ENCODE measurements at places on chromosomes 7 and 10.

GRCh38 chr10:10313149-10313835 lies 704.4 kb upstream of the CELF2 start:
- no peak for DNase-seq

- DNase-seq = peak; percentile 87
Observed at GRCh38 chr10:128875956-128876736, 590.9 kb upstream of the MGMT start.

DNA sequence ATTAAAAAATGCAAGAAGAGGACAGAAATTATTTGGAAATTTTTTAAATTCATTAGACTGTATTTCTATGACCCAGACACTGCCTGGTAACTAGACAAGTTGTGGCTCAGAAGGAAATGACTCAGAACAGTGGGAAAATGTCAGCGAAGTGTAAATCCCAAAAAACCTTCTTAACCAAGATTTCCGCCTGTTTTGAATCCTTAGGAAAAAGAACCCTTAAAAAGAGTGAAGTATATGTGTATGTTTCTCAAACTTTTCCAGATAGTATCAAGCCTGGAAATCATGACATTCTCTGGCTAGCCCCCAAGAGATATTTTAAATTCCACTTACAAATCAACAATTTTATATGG lies 42.7 kb upstream of the PLXNA4 start:
- peak; percentile 59 for DNase-seq

DNA sequence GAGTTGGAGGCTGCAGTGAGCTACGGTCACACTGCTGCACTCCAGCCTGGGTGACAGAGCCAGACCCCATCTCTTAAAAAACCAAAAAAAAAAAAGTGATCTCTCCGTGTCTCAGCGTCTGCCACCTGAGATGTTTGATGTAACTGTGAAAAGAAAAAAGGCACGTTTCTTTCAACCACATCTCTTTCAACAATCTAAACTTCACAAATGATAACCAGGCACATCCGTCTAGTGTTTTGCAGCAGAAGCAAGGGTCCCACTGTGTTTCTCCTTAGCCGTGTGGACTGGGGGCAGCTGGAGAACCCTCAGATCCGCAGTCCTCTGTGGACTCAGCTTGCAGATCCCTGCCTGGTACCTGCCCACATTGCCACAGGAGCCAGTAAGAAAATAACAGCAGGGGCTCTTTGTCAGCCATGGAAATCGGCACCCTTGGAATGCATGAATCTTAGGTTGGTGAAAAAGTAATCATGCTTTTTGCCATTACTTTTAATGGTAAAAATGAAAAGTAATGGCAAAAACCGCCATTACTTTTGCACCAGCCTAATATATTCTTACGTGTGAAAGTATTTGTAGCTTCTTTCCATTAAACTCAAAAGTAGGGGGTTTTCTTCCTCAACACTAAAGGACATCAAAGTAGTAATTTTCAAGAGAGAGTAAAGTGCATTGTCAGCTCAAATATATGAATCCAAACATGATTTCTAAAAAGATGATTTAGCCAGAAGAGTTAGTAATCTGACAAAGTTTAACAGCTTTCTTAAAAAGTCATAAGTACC lies 276.5 kb downstream of the CCDC3 start:
- no peak for DNase-seq

- no peak for DNase-seq
Observed at GRCh38 chr10:17041626-17042520, 87.7 kb downstream of the CUBN start.

GRCh38 chr10:35876248-35876647 lies 234.2 kb upstream of the FZD8 start:
- DNase-seq = peak; percentile 41

DNA sequence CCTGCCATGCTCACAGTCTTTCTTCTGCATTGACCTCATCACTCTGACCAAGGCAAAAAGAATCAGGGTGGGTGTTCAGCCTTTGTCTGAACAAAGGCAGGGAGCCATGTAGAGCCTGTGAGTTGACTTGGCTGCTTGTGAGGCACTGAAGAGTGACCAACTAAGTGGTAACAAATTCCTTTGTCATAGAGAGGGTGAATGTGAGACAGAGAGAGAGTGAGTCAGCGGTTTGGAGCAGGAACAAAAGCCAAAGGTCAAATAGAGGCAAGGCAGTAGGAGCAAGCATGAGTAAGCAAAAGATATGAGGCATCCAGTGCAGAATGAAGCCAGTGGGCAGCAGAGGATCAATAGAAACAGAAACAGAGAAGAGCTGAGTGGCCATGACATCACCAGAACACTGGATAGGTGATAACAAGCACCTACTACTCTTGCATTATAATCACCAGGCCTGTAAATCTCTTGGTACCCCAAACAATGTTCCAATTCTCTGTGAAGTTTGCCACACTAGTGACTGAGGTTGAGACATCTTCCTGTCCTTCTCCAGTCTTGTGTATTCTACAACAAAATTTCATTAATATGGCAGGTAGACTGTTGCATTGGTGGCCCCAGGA lies 116.2 kb upstream of the LAMB4 start:
- peak; percentile 89 for DNase-seq

DNA sequence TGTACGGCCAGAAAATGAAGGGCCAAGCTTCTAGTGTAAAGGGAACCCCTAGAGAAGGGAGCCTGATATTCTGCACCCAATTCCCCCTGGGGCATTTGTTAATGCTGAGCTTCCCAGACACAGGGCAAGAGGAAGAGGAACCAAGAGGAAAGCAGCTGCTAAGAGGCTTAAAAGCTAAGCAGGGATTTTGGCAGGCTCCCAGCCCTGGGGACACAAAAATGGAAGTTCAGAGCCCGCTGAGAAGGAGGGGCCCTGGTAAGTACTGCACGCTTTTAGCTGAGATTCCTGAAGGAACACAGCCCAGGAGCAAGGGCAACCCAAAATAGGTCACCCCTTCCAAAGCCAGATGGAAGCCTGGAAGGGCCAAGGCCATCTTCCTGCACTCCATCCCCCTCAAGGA lies 387.3 kb upstream of the MGMT start:
- no peak for DNase-seq

DNA sequence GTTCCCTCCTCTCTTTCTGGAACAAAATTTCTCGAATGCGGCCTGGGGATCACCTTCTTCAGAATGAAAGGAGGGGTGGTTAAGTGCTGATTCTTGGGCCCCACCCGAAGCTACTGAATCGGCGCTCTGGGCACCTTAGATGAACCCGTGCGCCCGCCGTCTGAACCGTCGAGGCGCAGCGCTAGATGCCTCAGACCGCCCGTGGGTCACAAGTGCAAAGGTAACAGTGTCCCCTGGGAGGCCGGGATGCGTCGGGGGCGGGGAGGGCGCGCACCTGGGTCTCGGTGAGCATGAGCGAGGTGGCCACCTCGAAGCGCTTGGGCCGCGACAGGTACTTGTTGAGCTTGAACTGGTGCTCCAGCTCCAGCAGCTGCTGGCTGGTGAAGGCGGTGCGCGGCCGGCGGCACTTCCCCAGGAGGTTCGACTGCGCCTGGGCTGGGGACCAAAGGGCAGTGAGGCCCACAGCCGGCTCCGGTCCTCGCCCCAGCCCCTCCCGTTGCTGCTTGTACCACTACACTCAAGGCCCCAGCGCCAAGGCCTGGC lies 4.2 kb downstream of the MNX1 start:
- no peak for DNase-seq

- peak; percentile 93 for DNase-seq
Observed at GRCh38 chr10:24901686-24902399, 50.6 kb downstream of the PRTFDC1 start.

- no peak for DNase-seq
Observed at GRCh38 chr10:129043691-129044090, 423.4 kb upstream of the MGMT start.

GRCh38 chr7:145884716-145885514 lies 231.7 kb upstream of the CNTNAP2 start:
- DNase-seq = no peak

DNA sequence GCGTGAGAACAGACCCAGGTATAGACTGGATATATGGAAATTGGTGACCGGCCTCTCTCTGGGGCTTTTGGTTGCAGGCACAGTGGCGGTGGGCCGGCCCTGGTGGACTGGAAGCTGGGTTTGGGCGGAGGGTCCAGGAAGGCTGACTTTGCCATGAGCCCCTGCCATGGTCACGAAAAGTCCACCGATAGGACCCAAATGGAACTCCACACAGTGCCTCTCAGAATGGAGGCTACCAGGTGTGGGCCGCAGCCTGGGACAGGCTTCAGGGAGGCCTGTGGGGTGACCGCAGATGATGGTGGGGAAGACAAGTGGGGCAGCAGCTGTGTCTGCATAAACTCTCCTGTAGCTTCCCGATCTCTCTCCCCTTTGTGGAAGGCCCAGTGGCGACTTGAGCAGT lies 123.2 kb downstream of the DNAJB6 start:
- no peak for DNase-seq

GRCh38 chr10:113854761-113855588 lies 514 bp downstream of the NHLRC2 start:
- peak; percentile 61 for DNase-seq

- DNase-seq = no peak
Observed at GRCh38 chr7:135195968-135196629, 15.2 kb downstream of the WDR91 start.

DNA sequence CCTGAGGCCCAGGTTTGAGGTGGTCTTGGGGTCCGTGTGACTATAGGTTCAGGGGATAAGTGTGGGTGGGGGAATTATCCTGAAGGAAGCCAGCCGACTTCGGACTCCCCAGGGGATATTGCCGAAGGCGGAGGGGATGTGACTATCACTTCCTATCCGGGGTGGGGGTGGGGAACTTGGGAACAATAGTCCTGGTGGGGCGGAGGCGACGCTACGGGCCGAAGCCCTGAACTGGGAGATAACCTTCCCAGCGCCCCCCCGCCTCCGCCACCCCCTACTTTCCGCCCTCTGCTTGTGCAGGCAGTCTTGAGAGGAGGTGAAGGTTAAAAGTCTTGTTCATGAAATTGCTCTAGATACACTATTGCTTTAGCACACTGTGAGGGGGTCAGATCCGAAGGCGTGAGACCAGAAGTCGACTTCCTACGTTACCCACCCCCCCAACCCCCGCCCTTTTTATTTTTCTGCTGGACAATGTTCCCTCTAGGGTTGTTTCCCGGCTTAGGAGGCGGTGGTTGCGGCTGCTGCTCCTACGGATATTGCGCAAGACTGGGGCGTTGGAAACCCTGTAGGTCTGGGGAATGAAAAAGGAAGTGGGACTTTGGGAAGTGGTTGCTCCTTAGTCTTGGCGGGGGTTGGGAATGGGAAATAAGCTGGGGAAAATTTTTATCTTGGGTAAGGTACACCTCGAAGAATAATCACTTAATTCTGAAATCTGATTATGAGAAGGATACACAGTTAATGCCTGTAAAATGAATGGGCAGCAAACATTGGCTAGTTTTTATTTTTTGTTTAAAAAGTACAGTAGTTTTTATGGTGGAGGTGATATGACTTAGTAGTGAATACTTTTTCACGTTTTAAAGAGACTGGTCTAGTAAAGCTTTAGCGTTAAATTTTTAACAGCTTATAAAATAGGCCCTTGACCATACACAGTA lies 1.5 kb downstream of the PTPN12 start:
- DNase-seq = peak; percentile 80

DNA sequence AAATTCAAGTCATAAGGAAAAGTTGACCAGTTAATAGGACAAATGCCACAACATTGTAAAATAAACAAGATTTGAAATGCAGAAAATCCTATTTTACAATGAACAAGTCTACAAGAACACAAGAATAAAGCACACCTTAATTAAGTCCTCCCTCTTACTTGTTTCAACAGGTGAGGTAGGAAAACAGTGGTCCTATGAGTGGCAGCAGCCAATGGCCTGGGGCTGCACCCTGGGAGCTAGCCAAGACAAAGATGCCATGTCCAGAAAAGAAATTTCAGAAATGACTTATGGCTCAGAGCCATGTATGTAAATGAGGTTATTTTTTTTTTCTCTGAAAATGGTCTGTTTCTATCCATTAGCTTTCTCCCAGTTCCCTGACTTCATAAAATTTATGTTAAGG lies 14.3 kb downstream of the KLLN start:
- DNase-seq = no peak

DNA sequence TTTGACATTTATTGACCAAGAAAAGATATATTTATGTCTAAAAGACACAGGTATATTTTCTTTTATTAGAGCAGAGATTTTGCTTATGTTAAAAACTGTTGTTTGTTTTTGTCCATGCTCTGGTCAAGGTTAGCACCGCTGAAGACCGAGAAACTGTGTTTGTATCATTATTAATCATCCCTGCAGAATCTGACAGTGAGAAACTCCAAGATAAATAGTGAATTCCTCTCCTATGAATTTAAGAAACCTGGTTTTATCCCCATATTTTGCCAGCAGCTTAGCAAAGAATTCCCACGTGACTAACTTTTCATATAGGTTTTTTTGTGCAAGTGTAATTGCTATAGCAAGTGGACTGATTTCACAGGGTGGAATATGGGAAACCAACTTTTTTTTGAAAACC lies 77.6 kb downstream of the FRMD4A start:
- no peak for DNase-seq

DNA sequence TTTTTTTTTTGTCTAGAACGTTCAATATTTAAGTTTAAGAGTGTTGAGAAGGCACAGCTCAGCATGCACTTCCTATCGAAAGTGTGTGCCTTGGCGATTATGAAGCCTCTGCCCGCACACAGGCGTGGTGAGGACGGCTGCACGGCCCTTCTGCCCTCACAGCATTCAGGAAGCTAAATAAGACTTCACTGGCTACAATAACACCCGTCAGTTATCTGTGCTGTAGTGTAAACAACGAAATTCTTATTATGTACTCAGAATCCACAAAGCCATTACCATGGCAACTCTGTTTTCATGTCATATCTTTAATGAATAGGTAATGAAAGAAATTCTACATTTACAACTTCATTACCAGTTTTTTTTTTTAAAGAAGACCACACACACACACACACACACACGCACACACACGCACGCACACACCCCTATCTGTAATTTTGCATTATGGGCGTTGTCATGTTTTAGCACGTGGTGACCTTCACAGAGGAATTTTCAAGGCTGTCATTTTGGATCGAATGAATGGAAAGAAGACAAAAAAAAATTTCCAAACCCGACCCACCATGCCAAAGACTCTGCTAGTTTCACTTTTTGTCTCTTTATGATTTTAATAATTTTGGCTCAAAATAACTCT lies 254.8 kb upstream of the CTBP2 start:
- no peak for DNase-seq

- no peak for DNase-seq
Observed at GRCh38 chr7:17557251-17557671, 258.8 kb downstream of the AHR start.

DNA sequence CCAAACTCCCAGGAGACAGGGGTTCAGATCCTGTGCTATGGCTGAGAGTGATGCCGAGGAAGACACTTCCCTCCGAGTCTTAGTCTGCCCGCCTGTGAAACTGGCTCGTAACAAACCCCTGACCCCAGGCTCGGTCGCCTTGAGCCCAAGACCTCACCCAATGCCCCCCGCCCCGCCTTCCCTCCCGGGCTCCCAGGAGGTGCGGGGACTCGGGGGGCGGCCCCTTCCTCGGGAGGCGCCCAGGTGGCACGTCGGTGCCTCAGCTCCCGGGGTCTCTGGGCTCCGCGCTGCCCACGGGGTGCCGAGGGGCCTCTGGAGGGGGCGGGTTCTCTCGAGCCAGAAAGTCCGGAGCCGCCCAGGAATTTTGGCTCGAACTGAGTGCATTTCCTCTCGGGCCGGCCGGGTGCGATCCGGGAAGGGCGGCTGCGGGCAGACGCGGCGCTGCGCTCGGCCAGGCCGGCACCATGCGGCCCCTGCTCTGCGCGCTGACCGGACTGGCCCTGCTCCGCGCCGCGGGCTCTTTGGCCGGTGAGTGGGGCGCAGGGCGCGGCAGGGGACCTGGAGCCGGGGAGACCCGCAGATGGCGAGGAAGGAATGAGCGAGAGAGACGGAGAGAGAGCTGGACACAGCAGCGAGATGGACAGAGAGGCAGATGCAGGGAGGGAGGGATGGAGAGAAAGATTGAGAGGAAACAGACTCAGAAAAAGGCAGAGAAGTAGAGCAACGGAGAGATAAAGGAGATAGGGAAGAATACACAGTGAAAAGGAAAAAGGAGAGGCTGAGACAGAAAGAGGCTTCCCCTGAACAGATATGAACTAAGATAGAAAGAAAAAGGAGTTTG lies at the start of gene PLAC9:
PLAC9 (plus strand) TSS at position 432 of the 841 bp plus-strand sequence; CDS start at position 465, 33 bp downstream.
- DNase-seq = peak; percentile 59

Data from AG08395 (cell line).